ENCODE measurements at places on chromosomes 7 and 10.

DNA sequence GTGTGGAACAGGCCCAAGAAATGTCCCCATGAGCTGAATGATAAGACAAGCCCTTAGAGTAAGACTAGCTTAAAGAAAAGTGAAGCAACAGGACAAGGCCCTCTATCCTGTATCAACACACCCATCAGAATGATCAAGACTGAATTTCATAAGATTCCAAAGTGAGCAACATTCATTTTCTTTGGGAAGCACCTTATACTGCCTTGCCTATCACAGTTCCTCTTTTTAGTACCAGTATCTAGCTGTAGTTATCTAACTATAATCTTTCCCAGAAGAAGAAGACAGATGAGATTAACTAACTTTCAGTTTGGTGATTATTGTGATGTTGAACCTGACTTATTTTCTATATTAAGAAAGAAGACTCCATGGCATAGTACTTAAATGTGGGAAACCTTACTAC, 391.2 kb downstream of the PHTF2 start:
- no peak for DNase-seq

DNA sequence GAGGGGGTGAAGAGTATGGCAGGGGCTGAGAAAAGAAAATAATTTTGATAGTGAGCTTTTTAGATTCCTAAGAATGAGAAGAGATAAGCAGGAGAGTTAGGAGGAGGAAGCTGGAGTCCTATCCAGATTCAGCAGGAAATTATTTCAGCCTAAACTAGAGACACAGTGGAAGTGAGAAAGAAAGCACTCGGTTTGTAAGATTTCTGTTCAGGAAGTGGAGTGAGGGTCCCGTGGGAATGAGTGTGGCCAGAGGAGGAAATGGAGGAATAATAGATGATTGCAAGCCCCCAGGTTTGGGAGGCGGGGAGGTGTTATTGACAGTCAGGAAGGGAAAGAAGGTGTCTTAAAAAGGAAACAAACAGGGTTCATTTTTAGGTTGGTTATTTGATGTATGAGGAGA, 84.8 kb upstream of the NRP1 start:
- DNase-seq: no peak

- DNase-seq: peak; percentile 52
Observed at GRCh38 chr7:141701489-141702046, 398 bp downstream of the DENND11 start.

GRCh38 chr7:67487316-67487715, 490.7 kb downstream of the TYW1 start:
- no peak for DNase-seq

GRCh38 chr10:116774728-116775151, 32.4 kb upstream of the HSPA12A start:
- no peak for DNase-seq

DNA sequence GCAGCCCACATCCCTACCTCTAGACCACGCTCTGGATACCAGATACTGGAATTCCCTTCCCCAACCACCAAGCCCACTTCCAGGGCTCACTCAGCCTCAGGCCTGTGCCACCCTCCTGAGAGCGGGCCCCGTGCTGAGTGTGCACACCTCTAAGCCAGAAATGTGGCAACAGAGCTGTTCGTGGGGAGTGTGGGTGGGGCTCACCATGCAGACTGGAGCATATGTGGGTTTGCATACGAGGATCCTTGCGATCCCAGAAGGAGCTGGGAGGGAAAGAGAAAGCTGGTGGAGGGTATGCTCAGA, 13.0 kb upstream of the LIMK1 start:
- DNase-seq: no peak
